CD4-positive, alpha-beta T cell treated with Interleukin-17A for 1 hour (primary cell): ENCODE measurements at places on chromosomes 2 and 18.

- no peak for DNase-seq
These were observed 51.4 kb upstream of the TMEM87B start for GRCh38 chr2:112003576-112004252.

DNA sequence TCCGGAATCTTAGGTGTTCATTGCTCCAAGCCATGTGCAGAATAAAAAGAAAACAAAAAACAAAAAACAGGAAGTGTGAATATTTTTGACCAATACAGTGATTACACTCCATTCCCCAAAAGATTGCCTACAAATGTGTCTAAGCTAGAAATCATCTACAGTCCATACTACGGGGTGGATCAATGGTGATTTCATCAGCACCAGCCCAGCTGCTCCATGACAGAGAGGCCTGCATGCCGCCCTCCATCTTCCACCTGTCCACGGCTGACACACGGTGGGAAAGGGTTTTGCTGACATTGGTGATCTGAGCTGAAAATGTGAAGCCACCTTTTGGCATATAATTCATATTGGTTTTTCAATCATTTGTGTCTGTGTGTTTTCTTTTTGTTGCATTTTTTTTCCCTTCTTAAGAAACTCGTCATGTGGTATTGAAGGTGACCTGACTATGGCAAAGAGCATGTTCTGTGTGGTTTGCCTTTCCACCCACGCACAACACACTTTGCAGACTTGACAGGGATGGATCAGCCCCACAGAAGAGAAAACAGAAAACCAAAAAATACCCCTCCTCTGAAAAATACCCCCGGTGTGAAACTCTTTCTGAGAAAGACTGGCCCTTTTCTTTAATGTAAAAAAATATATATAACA is 533.1 kb downstream of the RNF144A start:
- peak; percentile 55 for DNase-seq

DNA sequence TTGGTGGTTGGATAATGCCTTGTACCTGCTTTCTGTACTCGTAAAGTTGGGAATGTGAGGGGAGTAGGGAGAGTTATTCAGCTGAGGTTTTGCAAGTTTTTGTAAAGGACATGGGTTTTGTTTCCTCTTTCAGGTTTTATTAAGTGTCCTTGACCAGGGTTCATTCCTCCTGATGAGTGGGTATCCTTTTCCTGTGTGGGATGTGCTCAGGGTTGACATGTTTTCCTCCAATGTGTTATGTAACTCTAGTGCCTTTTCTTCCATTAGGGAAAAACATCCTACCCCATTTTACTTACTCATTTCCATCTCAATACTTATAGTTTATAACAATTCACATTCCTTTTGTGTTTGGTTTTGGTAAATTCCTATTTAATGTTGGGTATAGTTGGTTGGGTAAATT is 48.4 kb downstream of the OTX1 start:
- no peak for DNase-seq

GRCh38 chr2:224413381-224413780 is 11.5 kb upstream of the FAM124B start:
- no peak for DNase-seq

DNA sequence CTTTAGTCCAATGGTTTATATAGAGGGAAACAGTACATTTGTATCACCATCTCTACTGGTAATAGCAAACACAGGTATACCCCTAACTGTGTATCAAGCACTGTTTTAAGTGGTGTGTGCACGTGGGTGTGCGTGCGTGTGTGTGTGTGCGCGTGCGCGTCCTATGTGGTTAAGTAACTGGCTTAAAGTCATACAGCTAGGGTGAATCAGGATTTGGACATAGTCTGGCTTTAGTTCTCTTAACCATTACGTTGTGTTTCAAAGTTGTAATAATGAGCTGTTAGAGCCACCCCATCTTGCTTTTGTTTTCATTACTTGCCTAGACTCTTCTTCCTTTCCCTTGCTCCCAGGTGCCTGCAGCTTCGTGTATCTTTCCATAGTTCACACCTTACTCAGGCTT is 2.1 kb downstream of the HADHB start:
- peak; percentile 25 for DNase-seq

DNA sequence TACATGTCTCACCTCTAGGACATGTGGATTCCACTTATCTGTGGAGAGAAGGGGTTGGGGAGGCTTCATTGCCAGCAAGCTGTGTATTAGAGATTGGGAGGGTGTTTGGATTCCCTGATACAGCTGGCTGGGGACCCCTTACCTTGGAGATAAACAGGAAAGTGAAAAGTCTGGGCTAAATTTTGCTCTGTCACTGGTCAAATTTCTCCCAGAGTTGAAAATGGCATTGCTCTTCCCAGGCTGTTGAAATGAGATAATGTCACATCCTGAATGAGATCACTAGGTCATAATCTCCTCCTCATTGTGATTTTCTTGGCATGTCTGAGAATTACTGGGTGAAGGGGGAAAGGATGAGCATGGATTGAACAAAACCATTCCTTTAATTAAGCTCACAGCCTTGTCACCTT is 265.0 kb upstream of the PARD3B start:
- no peak for DNase-seq

GRCh38 chr2:223929571-223930102 is 15.5 kb downstream of the WDFY1 start:
- DNase-seq, result peak; percentile 51

- DNase-seq, result no peak
These were observed 20.1 kb upstream of the TCF7L1 start for GRCh38 chr2:85112906-85113625.

GRCh38 chr2:233289648-233290047 is 18.0 kb upstream of the SAG start:
- DNase-seq, result no peak

DNA sequence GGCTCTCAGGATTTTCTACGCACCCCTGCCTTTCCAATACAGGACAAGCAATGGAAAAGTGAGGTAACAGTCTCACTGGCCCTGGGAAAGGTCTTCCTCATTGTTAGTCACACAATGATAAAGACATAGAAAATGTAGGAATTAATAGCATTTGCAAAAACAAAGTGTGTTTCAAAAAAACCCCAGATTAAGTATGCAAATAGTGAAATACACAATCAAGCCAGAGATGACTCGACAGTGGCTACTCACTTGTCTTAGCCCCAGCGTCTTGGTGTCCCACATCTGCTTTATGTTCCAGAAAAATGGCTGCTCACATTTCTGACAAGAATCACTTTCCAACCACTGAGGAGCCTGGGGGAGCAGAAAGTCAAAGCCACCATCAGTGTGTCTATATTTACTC is 47.0 kb upstream of the AP1S3 start:
- no peak for DNase-seq

- DNase-seq, result no peak
These were observed 289.3 kb upstream of the ZSWIM2 start for GRCh38 chr2:187138265-187138664.

- no peak for DNase-seq
These were observed 188.8 kb upstream of the EPC2 start for GRCh38 chr2:148455791-148456190.

DNA sequence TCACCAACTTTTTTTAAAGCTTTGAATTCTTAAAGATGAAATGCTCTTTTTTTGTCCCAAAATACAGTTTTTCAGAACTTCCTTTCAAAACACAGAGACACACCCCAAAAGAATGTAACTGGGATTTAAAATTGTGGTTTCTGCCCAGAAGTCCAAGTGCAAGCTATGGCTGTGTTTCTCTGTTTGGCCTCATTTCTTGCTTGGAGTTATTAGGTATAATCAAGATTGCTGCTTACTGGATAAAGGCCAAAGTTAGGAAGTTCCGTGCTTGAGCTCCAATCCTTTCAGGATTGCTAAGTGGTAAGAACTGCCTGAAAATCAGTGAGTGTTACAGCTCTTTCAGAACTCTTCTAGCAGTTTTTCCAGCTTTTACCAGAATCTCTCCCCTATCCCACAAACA is 16.9 kb downstream of the ZBTB7C start:
- DNase-seq, result no peak

DNA sequence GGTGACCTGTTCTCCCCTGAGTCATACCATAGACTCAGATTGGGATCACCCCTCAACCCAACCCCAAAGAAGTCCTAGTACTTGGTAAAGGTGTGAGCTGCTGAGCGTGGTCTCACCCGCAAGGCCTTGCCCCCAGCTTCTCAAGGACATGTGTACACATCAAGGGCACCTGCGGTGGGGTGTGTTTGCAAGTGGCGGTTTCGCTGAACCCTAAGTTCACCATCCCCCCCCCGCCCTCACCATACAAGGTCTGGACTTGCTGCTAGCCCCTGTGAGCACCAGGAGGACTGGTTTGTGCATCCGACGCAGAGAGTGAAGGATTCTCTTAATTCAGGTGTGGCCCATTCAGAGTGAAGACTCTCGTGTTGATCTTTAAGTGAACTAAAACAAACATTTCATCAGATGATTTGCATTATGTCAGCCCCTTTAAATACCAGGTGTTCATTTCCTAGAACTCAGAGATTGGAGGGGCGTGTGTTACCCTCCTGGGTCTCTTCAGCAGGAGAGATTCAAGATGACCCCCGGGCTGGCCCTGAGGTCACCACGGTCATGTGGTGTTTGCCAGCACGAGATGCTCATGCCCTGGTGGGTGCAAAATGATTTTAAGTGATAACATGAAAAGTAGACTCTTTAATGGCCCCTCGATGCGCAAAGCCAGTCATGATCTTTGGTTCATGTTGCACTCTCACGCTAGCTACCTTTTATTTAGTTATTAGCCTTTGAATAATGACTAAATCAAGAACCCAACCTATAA is 27.8 kb downstream of the MTERF4 start:
- DNase-seq, result no peak

DNA sequence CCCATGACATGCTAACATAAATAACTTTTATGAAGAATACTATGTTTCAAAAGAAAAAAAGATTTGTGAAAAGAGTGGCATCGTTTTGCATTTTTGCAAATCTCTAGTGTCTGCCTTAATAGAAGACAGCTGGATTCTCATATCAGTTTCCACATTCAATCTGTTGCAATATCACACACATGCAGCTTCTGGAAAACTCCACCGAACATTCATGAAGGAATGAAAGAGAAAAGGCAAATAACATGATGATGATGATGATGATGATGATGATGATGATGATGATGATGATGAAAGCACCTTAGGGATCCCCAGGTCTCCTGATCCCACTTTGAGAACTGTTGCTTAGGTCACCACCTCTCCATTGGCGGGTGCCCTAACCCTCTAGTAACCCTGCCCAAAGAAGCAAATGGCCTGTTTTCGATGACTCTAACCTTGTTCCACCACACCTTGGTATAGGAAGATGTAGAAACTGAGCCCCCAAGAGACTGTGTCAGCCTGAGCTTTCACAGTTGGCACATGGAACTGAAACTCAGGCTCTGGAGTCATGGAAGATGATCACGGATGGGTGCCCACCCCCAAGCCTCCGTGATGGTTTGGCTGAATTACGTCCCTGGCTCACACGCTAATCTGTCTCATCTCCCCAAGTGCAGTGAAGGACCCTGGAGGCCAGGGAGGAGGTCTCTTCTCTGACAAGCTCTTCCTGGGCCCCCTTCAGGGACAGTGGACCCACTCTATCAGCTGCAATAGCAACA is 80.1 kb upstream of the SMAD7 start:
- DNase-seq, result no peak

DNA sequence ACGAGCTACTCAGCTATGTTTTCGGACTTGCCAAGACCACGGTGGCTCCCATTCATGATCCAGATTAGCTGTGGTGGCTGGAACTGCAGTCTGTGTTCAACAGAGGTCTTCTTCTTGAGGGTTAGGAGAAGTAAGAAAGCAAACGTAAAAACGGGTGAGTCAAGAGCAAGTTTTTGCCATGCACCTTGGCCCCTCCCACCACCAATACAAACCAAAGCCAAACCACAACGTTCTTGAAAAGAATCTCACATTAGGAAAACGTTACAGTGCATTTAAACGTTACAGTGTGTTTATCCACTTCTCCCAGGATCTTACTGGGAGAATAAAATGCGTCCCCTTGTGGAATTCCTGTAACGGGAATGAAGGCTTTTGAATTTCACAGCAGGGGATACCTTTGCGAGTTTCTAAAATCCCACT is 725 bp downstream of the FBXO48 start:
- peak; percentile 77 for DNase-seq

- no peak for DNase-seq
These were observed 4.3 kb downstream of the NTSR2 start for GRCh38 chr2:11665510-11666362.

GRCh38 chr2:76197842-76198448 is 487.2 kb upstream of the GCFC2 start:
- peak; percentile 31 for DNase-seq

DNA sequence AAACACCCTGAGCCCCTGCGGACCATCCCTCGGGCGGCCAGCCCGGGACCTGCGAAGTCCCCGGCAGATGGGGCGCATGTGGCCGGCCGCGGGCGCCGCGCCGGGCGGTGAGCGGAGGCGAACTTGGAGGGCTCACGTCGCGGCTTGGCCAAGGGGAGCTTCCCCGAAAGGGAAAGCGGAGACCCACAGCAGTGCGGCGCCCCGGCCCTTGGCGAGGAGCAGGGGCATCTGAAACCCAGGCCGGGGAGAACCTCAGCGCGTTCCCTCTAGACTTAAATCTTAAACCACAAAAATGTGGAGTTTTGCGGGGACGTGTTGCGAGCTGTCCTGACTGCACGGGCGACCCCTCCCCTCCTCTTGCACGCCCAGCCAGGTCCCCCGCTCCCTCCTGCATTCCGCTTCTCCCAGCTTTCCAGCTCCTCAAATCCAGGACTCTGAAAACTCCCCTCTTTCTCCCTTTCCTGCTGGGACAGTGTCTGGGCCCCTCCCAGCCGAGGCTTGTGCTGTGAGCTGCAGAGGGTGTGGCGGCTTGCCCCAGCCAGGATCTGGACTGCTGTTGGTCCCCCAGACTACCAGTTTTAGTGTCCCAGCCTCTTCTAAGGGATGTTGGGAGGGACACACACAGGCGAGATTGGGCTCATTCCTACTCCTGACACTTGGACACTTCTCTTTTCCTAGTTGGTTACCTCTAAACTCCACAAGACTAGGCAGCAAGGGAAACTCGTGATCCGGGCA is 1.3 kb downstream of the FMNL2 start:
- no peak for DNase-seq

DNA sequence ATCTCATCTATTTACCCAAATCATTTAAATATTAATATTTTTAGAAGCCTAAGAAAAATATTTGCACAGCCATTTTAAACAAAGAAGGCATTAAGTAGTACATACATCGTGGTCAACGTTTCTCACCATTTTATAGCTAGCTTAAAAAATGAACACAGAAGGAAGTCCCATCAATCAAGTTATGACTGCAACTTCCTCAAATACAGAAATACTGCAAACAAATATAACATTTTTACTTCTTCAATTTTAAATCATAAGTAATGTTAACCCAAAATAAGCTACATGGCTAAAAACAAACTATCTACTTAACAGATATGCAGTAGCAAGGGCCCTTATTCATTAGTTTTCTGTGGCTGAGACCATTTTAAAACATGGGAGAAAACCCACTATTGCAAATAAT is 30.6 kb downstream of the ITSN2 start:
- DNase-seq, result no peak

- DNase-seq, result no peak
These were observed 18.8 kb downstream of the ENOSF1 start for GRCh38 chr18:693466-694187.
